Thoracic aorta (tissue), 2 donors: ENCODE measurements at places on chromosomes 13 and 19.

DNA sequence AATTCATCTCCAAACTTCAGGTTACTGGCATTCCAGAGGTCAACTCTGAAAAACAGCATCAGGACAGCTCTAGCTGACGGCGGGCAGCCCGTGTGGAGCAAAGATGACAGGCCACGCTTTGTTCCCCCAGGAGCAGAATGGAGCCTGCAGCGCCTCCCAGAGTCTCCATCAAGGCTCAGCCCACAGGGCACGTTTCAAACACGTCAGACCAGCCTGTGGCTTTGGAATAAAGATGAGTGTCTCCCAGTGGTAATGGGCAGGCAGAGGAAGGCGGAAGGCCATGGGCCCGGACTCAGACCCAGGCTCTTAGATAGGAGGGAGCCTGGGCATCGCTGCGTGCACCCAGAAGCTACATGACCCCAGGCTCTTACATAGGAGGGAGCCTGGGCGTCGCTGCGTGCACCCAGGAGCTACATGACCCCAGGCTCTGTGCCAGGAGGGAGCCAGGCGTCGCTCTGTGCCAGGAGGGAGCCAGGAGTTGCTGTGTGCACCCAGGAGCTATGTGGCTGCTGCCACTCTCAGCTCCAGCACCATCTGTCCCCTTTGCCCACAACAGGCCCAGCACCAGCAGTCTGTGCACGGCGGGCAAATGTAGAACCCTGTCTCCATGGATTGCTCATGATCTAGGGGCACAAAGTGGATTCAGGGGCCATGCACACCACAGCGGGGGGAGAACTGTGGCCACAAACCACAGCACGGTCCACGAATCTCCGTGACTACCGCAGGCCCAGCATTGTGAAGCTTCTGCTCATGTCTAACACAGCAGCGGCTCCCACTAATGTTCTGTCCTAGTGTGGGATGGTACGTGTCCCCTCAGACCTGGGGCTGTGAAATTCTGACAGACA, 47.8 kb upstream of the C13orf46 start:
- no peak overlapping the region for H3K4me3 ChIP-seq
- H3K27ac ChIP-seq, result no peak overlapping the region
- no peaks in the 10 kb centered on the region for H3K27me3 ChIP-seq
- peaks cover 68% of the 10 kb centered on the region for H3K36me3 ChIP-seq

GRCh38 chr13:31595563-31595962, 143.8 kb upstream of the RXFP2 start:
- no peak for DNase-seq
- no peak overlapping the region for H3K4me3 ChIP-seq
- H3K36me3 ChIP-seq, result no peaks in the 10 kb centered on the region
- H3K27me3 ChIP-seq, result no peaks in the 10 kb centered on the region

GRCh38 chr13:47904241-47904640, 96.8 kb downstream of the SUCLA2 start:
- H3K27me3 ChIP-seq, result no peaks in the 10 kb centered on the region
- H3K27ac ChIP-seq, result no peak overlapping the region
- H3K4me1 ChIP-seq, result no peaks in the 10 kb centered on the region
- DNase-seq, result no peak
- peak overlapping the region; percentile 50 for H3K4me3 ChIP-seq
- no peaks in the 10 kb centered on the region for H3K36me3 ChIP-seq

DNA sequence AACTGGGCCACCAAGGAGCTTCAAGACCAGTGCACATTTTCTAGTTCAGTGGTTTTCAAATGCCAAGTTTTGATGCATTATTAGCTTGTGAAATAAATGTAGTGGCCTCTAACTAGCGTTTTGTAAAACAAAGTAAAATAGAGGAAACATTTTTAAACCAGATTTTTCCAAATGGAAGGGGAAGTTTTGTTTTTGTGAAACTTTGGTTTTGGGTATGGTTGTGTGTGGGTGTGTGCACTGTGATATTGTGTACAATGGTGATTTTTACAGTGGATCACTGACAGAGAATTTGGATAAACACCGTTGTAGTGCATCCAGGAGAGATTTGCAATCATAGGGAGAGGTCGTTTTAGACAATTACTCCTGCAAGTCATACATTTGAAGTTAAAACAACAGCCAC, 108.9 kb downstream of the SLC7A1 start:
- no peaks in the 10 kb centered on the region for H3K4me1 ChIP-seq
- no peak overlapping the region for H3K4me3 ChIP-seq
- peaks cover 3% of the 10 kb centered on the region for H3K36me3 ChIP-seq
- no peak overlapping the region for H3K27ac ChIP-seq
- DNase-seq, result no peak
- H3K27me3 ChIP-seq, result no peaks in the 10 kb centered on the region

DNA sequence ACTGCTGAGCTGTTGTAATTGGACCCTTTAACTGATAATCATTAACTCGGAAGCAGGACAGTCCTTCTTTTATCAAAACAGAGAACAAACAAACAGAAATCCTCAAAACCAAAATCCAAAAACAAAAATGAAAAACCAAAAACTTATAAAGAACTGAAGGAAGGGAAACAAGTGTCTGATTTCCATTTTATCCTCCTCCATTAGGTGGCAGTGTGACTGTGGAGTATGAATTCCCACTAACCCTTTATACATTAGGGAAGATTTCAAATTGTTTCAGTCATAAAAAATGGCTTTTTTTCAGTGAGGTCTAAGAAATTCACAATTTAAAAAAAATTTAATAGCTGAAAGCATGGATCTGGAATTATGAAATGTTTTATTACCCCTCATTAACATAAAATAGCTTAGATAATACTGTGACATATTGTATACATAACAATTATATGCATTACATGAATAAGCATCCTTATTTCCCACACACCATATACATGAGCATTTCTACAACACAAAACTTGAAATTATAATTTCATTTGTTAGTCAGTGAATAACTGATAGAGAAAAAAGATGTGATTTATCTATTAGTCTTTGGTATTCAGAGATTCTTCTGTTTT, 1074.3 kb upstream of the PCDH9 start:
- no peak overlapping the region for H3K27ac ChIP-seq
- H3K4me3 ChIP-seq, result no peak overlapping the region
- H3K4me1 ChIP-seq, result no peaks in the 10 kb centered on the region
- H3K36me3 ChIP-seq, result no peaks in the 10 kb centered on the region
- no peaks in the 10 kb centered on the region for H3K27me3 ChIP-seq
- no peak for DNase-seq
